ENCODE measurements at places on chromosomes 13 and 19.
A peak's percentile ranks its signal among the peaks of the same experiment; 100 is the strongest.

DNA sequence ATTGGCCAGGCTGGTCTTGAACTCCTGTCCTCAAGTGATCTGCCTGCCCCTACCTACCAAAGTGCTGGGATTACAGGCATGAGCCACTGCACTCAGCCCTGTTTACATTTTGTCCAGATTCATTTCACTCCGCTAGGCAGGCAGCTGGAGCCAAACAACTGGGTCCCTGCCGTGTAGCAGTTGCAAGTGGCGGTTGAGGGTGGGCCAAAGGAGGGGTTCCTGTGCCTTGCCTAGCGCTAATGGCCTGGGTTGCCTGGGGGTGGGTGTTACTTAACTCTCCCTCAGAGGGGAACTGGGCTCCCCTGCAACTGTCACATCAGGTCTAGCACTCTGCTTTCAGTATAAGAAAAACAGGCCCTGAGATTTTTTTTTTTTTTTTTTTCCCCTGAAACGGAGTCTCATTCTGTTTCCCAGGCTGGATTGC lies 7.4 kb downstream of the ACP5 start:
- DNase-seq: peak; percentile 67

GRCh38 chr13:97228850-97229521 lies 6.9 kb downstream of the MBNL2 start:
- no peak for DNase-seq

- no peak for DNase-seq
Observed at GRCh38 chr13:52712385-52712784, 27.2 kb downstream of the CNMD start.

DNA sequence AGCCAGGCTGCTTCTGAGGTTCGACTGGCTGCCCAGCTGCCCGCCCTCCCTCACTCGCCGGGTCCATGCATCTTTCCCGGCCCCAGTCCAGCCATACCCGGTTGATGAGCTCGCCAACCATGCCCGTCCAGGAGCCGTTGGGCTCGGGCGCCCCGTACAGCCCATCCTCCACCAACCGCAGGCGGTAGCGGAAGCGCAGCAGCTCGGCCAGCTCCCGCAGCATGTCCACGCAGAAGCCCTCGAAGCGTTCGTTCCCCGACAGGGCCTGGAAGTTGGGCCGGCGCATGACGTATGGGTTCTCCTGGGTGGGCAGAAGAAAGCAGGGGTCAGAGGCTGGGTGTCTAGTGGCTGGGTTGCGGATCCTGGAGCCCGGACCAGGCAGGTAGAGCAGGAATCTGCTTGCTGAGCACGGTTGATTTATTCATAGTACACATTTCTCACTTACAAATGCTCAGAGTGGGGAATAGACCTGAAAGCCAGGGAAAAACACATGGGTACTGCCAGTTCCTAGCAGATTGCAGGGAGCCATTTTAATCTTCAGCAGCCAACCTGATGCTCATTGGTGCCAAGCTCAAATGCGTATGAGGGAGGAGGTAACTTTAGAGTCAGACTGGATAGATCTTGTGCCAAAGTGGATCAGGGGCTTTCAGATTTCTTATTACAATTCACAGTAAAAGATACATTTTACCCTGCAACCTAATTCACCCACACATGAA lies 27.4 kb downstream of the GRIK5 start:
- DNase-seq: no peak

GRCh38 chr13:42728507-42729180 lies 52.7 kb upstream of the FAM216B start:
- no peak for DNase-seq

DNA sequence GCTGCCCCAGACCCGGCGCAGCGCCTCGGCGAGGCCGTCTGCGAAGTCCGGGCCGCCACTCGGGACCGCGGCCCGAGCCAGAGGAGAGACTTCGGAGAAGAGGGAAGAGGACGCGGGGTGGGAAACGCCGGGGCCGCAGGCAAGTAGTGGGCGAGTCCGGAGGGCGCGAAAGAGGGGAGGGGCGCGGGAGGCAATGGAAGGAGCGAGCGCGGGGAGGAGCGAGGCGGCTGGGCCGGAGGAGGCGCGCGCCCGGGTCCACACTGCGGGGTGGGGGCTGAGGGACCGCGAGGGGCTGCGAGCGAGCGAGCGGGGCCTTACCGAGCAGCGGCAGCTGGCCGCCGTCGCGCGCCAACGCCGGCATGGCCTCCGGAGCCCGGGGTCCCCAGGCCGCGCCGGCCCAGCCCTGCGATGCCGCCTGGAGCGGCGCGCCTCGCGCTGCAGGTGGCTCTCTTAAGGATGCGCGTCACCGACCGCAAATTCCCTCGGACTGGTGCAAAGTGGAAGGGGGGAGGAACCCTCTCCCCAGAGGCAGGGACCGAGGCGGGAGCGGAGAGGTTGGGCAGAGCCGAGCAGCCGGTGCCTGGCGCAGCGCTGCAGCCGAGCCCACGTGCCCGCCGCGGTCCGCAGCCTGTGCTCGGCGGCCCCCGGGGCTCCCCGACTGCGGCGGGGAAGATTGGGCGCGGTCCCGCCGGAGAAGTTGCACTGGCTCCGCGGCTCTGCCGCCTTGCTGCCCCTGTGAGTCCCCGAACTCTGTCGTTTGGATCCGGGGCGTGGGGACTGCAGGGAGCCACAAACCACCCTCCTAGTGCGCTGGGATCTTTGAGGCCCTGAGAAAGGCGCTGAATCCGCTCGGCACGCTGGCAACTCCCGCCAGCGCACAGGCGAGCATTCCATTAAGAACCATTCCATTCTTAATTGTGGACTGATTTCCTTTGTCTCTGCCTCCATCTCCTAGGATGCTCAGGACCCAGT lies at the start of gene FLT3:
Gene FLT3 (minus strand): TSS at position 427 of the 972 bp plus-strand sequence. CDS start 66 bp downstream, at position 361.
- peak; percentile 99 for DNase-seq

- no peak for DNase-seq
Observed at GRCh38 chr13:79112016-79112415, 294.0 kb downstream of the RBM26 start.

GRCh38 chr19:46076951-46077814 lies 36.4 kb upstream of the IGFL4 start:
- peak; percentile 89 for DNase-seq

DNA sequence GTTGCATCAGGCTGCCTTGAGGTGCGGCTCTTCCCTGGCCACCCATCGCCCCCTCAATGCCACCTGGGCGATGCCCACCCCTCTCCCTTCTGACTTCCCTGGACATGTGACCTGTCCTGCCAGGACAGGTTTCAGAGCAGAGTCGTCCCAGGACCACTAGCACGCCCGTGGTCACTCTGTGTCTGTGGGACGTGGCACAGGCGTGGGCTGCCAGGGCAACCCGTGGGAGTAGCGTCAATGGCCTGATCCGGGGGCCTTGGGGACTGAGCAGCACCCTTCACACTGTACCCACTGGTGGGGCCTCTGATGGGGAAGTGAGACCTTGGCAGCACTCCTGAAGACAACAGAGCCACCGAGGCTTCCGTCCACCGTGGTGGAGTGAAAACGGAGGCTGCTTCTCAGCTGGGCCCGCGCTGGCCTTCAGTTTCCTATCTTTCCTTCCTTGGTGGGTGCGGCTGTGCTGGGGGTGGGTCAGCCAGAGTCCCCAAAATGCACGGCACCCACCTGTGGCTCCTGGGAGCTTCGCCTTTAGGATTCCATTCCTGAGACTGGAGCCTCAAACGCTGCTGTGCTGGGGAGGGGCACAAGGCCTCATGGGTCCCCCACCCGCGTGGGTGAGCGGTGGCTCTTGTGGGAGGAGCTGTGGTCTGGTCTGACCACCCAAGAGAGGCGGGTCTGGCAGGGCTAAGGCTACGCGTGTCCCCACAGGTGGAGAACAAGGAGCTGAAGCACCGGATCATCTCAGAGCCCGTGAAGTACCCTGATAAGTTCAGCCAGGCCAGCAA lies 26.7 kb upstream of the TMEM255B start:
- DNase-seq: peak; percentile 36

DNA sequence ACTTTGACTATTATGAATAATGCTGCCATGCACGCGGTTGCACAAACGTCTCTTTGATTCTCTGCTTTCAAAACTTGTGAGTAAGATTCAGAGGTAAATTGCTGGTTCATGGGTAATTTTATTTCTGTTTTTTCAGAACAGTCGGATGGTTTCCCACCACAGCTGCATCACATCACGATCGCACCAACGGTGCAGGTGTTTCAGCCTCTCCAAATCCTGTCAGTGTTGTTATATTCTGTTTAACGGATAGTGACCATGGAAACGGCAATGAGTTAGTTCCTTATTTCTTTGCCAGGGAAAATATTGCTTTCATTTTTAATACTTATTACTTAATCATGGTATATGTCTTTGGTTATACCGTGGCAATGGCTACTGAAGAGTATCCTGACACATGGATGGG lies 19.1 kb upstream of the ZNF835 start:
- no peak for DNase-seq

GRCh38 chr19:42445948-42446347 lies 3.2 kb upstream of the CXCL17 start:
- no peak for DNase-seq

DNA sequence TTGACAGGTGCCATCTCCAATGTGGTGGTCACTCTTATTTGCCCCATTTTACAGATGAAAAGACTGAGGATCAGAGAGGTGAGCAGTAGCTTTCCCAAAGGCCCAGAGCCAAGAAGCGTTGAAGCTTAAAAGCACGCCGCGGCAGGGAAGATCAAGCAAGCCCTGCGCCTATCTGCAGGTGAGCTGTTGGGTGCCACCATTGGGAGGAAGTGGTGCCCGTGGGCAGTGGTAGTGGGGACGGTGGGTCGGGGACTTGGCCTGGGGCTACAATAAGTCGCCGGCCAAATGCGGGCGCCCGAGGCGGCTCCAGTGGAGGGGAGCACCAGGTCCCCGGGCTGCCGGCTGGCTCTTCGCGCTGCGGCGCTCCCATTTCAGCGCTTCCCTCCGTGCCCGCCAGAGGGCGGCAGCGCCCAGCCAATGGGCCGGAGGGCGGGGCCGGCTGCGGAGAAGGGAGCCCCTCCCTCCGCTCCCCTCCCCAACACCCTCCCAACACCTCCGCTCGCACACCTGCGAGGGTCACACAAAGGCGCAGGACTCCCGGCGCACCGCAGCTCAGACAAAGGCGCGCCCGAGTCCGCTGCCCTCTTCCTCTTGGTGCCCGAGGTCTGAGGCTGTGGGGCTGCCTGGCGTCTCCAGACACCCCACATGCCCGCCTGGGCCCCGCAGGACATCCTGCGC lies 744 bp upstream of the POU2F2 start:
- DNase-seq: peak; percentile 64

DNA sequence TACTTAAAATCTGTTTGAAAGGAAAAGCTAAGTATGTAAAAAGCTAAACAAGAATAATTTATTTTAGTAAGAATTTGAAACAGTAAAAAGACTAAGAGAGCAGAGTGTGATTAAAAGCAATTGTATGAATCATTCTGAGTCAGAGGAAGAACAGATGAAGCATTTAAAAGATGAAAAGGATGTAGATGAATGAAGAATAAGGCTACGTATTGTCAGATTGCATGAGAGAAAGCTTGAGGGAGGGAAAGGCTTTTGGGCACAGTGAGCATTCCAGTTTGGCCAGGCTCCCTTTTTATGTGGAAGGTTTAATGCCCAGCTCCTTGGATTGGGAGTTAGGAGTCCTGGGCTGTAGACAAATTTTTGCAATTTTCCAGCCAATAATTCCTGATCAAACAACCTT lies 117.7 kb downstream of the FREM2 start:
- DNase-seq: no peak

DNA sequence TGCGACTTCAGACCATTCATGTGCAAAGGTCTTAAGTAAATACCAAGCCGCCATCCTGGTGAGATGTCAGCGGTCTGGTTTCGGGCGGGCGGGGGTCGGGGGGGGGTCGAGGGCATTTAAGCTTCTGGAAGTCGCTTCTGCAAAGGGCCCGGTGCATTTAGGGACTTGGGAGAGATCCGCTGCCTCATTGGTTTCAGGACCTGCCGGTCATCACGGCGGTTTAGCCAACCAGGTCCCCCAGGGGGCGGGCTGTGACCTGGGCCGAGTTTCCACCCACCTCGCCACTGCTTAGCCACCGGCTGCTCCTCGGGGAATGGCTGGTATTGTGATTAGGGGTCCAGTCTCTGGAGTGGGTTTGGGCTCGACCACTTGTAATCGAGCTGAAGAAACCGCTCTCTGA lies 7.8 kb downstream of the ANKLE1 start:
- DNase-seq: peak; percentile 74

DNA sequence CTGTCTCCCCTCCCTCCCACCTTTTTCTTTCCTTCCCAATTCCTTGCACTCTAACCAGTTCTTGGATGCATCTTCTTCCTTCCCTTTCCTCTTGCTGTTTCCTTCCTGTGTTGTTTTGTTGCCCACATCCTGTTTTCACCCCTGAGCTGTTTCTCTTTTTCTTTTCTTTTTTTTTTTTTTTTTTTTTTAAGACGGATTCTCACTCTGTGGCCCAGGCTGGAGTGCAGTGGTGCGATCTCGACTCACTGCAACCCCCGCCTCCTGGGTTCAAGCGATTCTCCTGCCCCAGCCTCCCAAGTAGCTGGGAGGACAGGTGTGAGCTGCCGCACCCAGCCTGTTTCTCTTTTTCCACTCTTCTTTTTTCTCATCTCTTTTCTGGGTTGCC lies 6.9 kb downstream of the MYADM start:
- no peak for DNase-seq

- no peak for DNase-seq
Observed at GRCh38 chr13:27423333-27423732, 1.1 kb upstream of the GTF3A start.

- DNase-seq: no peak
Observed at GRCh38 chr19:4951656-4952055, 17.3 kb upstream of the KDM4B start.

DNA sequence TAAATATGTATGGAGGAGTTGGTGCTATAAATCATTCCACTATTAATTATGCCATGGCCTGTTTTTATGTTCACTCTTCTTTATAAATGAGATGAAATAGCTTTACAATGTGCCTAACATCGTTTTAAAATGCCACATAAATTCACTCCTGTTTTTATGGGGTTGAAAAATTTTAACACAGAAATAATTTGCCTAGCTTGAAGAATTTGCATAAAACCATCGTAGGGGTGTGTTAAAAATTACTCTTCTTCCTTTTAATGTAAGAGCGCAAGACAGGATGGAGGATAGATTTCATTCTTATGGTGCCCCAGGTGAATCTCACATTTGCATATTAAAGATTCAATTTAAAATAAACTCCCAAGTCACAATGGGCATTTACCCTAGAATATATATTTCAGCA lies 447.8 kb downstream of the OXGR1 start:
- no peak for DNase-seq

- no peak for DNase-seq
Observed at GRCh38 chr19:41325947-41326706, 16.2 kb downstream of the CCDC97 start.

- DNase-seq: no peak
Observed at GRCh38 chr13:98313023-98313921, 136.2 kb upstream of the RNF113B start.

GRCh38 chr13:48001114-48001881 lies at the start of gene SUCLA2:
SUCLA2 (minus strand) TSS chr13:48001273; CDS start chr13:48001269, 4 bp downstream.
- peak; percentile 94 for DNase-seq

DNA sequence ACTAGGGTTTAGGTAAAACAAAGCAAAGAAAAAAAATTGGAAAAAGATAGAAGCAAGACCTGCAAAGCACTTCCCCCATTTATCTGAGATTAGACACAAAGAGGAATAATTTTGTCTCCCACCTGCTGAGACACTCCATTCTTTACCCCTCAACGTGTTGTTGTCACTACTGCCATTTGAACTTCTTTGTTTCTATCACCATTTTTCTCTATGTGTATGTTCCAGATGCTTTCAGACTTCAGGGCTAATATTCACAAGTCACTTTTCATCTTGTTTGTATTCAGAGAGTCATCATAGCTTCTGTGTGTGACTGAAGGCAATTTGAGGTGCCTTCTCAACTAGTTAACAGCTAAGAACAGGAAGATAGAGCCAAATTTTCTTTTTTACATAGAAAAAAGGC lies 512.5 kb downstream of the TBC1D4 start:
- no peak for DNase-seq

Measured in NB4 (cell line).